ENCODE measurements at places on chromosomes 3 and 15.

DNA sequence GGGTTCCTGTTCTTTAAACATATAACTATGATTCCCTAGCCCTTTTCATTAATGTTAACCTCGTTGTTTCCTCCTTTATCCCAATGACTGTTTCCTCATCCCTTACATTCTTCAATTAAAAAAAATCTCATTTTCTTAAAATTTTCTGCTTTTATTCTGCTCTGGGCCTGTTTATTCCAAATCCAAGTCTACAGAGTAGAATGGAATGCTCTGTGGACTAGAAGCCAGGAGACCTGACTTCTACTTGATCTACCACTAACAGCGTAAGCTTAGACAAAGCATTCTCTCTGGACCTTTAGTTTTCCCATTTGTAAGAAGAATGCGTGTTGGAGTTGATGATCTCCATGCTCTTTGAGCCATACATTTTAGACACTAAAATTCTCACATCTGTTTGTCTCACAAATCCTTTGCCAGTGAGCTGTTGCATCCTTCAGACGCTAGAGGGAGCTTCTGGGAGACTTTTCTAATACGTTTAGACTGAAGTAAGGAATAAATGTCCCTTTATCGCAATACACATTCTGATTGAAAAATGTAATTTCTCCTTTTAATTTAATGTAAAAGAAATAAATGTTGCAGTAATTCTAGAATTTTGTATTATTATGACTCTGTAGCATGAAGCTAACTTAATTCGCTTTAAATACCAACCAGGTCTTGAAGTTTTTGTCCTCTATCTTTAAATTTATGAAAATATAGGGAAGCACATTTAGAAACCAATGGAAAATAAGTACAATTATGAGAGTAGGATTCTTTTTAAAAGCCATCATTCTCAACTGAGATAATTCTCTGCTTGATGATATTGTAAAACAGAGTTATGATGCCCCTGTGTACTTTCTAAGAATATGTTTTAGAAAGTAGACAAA, 21.7 kb upstream of the GMNC start:
- DNase-seq, result peak; percentile 42

GRCh38 chr3:160395297-160395696, 3.7 kb downstream of the IFT80 start:
- no peak for DNase-seq

DNA sequence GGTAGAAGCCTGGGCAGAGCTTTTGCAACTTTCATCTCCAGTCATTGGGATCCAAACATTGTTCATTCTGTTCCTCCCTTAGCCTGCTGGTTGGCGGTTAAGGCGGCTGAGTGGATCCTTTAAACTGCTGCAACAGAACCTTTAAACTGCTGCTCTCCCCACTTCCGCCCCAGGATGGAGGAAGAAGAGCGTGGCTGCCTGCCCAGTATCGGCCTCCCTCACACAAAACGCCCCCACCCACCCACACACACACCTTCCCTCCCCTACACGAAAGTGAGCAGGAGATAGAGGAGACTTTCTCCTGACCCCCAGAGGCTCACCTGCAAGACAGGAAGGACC, 460 bp upstream of the ZMAT3 start:
- DNase-seq, result peak; percentile 48

GRCh38 chr15:41258750-41259471, 27.8 kb downstream of the CHP1 start:
- DNase-seq, result peak; percentile 34

DNA sequence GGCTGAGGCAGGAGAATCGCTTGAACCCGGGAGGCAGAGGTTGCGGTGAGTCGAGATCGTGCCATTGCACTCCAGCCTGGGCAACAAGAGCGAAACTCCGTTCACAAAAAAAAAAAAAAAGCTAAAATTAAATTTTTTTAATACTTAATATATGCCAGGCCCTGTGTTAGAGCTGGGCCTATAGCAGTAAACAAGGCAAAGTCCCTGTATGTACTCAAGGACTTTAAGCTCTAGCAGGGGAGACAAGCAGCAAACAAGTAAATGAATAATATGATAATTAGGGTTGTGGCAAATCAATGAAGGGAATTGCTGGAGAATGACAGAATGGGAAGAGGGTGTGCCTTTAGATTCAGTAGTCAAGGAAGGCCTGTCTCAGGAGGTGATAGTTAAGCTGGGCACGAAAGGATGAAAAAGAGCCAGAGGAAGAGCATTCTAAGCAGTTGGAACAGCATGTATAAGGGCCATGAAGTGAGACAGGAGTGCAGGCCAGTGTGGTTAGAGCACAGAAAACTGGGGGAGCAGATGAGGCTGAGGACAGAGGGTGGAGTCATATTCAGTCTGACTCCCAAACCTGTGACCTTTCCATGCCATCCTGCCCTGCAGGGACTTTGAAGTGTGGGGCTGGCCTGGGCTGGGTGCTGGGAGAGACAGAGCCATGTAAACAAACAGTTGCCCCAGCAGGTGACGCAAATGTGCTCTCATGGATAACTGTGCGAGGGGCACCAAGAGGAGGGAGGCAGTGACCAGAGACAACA, 6.6 kb upstream of the RAF1 start:
- no peak for DNase-seq

DNA sequence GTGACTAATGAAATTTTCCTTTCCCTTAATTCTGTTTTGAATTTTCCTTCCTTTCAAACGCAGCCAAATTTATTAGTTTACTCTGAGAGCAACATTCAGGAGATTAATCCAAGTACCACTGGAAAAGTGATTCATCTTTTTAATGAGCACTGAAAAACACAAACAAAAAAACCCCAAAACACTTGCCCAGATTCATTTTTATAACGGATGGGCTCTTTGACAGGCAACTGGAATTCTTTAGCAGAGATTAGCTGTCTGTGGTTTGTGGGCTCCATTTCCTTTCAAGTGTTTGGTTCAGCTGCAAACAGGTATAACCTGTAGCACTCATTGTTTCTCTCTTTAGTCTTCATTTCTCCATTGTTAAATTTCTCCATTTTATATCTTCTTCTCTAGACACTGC, 3.1 kb upstream of the POLR2M start:
- DNase-seq, result no peak

- DNase-seq, result no peak
These were observed 32.8 kb downstream of the PLSCR1 start for GRCh38 chr3:146511402-146512134.

DNA sequence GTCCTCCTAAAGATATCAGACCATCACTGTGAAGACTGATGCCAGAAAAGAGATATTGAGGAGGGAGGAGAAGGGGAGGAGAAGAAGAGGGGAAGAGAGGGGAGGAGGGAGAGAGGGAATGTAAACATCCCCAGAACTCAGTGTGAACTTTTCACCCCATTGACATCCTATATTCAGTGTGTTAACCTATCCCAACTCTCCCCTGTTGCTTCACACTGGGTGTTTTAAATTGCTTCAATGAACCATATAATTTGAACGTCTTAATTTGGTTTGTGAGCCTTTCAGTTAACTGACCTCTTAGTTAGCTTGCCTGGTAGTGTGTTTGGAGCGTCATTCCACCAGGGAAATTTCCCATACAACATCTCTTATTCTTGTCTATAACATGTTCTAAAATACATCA, 29.8 kb upstream of the PTPRG start:
- DNase-seq, result no peak

DNA sequence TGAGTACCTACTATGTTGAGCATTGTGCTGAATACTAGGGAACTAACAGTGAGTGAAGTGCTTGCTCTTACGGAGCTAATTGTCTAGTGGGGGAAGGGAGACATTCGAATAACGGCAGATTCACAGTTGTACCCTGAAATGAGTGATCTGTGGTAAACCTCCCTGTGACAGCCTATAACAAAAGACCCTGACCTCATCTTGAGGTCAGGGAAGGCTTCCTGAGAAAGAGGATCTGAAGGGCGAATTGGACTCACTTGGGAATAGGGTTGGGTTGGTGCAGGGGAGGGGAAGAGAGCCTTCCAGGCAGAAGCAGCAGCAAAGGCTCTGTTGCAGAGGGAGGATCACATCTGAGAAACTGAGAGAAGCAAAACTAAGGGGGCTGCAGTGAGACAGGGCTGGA, 13.2 kb downstream of the HPS3 start:
- no peak for DNase-seq

- DNase-seq, result no peak
These were observed 741.2 kb downstream of the NR2F2 start for GRCh38 chr15:97071668-97072067.

Measured in GM13977 (cell line).